ENCODE measurements at places on chromosomes 12 and 14.

DNA sequence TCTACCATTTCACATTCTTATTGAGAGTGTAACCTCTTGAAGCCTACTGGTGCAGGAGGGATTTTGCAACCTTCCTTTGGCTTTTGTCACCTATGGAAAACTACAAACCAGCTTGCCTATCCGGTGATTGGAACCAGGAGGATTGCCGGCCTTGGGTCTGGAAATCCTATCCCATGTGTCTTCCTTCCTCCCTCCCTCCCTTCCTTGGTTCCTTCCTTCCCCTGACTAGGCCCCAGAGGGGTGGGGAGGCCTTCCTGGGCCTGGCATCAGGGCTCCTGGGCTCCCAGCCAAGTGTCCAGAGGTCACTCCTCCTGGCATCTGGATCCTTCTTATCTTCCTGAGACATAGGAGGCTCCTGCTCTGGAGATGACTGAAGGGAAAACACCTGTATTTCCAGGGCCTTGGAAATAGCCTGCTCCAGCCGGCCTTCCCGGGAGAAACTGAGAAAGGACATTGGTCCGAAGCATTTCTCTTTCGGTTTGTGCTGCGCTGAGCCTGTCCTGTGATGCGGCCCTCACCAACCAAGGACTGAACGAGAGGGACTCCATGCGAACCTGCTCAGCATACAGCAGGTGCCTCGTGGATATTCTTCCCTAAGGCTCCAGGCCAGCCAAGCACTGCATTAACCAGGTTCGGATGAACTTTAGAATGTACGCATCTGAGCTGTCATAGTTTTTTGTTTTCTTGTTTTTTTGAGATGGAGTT lies 43.4 kb downstream of the PSMA6 start:
- DNase-seq = no peak

DNA sequence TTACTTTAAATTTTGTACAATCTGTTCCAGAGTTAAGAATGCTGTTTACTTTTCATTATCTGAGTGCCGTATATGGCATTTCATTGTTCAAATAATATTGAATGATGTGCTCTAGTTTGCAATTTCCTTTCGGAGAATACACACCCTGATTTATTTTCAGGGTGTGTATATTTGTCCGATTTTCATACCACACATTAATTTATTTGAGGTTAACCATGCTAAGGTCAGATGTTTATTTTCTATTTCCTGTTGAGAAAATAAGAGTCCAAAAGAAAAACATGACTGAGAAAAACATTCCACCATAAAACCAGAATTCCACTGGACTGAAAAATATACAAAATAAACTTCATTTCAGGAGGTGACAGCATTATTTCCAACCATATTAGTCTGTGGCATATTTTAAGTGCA lies 64.2 kb upstream of the OVCH1 start:
- DNase-seq = no peak

DNA sequence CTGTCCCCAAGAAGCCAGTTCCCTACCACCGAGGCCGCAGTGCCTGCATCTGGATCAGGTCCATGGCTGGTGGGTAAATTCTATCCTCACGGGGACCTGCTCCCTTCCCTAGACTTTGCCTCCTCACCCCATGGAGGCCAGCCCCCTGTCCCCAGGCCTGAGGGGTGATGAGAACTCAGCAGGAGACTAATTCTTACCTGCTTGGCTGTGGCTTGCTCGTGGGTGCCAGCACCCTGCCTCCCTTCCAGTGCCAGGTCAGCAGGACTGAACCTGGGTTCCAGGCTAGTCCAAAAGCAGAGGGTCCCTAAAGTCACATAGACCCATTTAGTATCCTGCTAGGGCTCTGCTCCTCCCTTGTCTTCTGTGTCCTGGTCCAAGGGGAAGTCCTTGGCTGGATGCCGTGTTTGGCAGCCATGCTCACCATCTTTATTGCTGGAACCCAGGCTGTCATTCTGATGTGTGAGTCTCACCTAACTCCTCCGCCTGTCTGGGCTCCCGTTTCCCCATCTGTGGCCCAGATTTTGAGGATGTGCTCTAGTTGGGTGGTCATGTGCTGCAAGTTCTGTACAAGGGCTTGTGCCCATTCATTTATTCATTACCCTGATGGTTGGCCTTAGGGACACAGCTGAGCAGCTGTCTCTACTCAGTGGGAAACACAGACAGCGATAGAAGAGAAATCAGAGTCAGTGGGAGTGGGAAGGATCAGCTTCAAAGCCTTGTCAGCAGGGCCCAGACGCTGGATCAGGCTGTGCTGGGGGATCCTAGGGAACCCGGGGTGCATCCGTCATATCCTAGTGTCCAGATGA lies 949 bp downstream of the PLBD2 start:
- DNase-seq = peak; percentile 23

- no peak for DNase-seq
These were observed 65.9 kb downstream of the CACNA1C start for GRCh38 chr12:2118481-2119255.
